ENCODE measurements at places on chromosomes 16 and 17.

- peak; percentile 74 for DNase-seq
Observed at GRCh38 chr17:5419959-5420653, at the start of gene RPAIN. Gene RPAIN, plus strand, starts transcription at chr17:5420182. Its CDS starts 29 bp downstream, at chr17:5420211.

DNA sequence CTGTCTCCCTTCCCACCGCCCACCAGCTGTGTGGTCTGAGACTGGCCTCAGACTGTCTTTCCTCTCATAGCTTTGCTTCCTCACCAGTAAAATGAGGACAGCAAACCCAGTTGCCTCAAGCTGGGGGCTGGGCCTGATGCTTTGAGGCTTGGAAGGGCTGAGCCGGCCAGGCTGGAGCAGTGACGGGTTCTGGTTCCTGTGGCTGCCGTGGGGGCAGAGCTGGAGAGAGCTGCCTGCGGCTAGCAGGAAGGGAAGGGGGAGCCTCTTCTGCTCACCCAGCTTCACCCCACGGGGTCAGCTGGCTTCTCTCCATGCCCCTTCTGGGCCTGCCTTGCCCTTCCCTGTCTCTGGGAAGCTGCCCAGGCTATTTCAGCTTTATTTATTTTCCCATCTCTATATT lies 23.7 kb downstream of the LASP1 start:
- no peak for DNase-seq

- no peak for DNase-seq
Observed at GRCh38 chr17:260031-260791, 78.8 kb upstream of the DOC2B start.

- DNase-seq: no peak
Observed at GRCh38 chr16:54462151-54462651, 175.6 kb upstream of the IRX3 start.

DNA sequence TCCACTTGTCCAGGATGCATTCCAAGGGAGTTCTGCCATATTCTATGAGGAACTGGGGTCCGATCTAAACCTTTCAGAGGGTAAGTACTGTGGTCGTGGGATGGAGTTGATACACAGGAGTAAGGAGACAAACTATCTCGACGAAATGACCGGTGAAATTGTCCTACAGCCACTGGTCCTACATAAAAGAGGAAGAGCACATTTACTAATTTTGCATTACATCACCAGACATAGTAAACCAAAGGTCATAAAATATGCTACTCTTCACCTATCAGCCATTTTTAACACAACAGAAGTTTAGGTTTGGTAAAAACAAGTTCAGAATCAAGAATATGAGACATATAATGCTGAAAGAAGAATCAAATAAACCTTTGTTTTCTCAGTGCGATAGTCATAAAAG lies 8.1 kb downstream of the HSF5 start:
- no peak for DNase-seq

GRCh38 chr17:65362826-65363225 lies 198.6 kb downstream of the AXIN2 start:
- no peak for DNase-seq

- DNase-seq: no peak
Observed at GRCh38 chr17:19260958-19261357, 23.8 kb downstream of the EPN2 start.

- no peak for DNase-seq
Observed at GRCh38 chr16:63461248-63461841, 1425.1 kb upstream of the CDH8 start.

DNA sequence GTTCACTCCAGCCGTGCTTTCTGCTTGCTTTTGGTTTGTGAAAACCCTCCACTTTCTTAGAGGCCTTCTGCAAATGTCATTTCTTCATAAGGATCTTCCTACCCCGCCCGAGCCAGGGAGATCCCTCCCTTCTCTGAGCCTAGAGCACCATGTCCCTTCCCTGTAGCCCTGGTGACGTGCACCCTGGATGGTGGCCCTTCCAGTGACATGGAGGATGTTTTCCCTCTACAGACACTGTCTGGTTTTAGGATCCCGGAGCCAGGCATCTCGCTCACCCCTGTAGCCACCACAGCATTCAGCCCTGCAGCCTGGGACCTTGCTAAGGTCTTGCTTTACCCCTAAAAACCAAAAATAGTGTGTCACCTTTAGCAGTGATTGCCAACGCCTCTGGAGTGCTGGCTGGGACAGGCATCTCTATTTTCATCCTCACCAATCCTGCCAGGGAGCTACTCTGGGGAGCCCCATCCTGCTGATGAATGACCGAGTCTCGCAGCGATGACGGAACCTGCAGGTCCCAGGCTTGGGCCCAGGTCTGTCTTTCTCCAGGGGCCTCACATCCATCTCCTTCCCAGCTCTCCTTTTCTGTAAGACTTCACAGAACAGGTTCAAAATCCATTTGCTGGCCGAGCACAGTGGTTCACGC lies 394.1 kb upstream of the TNRC6C start:
- no peak for DNase-seq

GRCh38 chr17:30116345-30116660 lies 313 bp upstream of the NSRP1 start:
- DNase-seq: no peak

DNA sequence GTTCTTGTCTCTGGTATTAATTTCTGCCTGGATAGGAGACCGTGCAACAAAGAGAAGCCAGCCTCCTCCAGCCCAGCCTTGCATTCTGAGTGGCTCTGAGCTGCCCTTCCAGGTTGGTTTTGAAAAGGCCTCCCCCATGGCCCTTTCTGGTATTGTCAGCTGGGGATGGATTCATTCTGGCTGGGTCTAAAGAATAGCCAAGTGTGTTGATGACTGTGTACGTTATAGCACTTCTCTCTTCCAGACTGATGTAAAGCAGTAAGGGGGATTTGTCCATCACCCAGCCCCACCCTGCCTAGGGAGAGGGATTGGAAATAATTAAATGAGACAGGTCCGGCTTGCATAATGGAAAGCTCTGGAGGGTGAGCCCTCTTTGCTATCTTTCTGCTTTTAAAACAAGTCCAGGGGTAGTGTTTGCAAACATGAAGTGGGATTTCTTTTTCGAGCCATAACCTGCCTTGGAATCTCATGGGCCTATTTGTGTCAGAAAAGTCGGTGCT lies 146.4 kb downstream of the MSI2 start:
- DNase-seq: no peak

DNA sequence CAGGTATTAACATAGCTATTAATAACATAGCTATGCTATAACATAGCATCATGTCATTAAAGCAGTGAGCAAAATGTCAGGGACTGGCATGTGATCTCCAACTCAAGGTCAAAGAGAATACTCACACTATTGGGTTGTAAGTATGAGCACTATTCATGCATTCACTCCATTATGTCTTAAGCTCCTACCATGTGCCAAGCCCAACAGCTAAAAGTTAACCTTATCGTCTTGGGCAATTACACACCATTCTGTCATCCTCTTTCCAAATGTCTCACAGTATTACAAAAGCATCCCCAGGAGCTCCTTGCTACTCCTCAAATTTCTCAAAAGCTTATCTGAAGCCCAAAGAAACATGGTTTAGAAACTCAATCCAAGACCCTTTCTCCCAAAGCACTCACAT lies 22.0 kb upstream of the NOG start:
- no peak for DNase-seq

DNA sequence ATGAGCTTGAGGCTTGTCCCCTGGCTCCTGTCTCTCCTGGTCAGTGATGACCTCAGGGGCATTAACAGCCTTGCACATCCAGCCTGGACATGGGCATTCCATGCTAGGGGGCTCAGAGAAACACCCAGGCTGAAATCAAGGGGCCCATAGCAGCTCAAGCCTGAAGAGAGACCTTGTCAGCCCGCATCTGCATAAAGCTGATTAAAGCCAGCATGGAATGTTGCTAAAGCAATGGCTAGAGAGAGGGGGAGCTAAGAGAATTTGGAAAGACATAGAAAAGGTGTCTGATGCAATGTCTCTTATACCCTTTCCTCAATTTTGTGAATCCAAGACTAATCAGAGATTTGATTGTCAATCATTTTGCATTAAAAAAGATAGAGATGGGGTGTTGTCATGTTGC lies 51.4 kb upstream of the WSCD1 start:
- DNase-seq: no peak

- no peak for DNase-seq
Observed at GRCh38 chr16:59341368-59341767, 607.3 kb upstream of the GOT2 start.

DNA sequence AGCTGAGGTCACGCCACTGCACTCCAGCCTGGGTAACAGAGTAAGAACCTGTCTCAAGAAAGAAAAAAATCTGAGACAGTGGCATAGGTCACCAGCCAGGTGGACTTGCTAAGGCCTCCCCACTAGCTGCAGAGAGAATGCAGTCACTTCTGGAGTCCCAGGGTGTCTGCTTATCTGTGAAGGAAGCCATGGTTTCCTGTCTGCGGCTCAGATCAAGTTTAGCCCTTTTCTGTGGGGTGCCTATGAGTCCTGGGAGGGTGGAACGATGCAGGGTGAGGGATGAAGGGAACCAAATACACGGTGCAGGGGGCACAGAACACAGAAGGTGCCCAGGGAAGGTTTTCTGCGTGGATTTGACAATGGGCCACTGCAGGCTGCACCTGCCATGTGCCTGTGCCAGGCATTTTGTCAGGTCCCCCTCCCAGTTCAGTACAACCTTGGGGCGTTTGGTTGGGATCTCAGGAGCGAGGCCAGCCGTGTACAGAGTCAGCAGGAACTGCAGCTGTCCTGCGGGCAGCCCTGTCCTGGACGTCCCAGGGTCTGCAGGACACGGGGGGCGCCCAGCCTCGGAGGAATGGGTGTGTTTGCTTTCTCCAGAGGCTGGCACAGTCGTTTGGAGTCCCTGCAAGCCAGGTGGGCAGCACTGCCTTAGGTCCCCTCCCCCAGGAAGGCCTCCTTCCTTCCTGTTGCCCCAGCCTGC lies 41.8 kb downstream of the RAB11FIP4 start:
- DNase-seq: no peak

DNA sequence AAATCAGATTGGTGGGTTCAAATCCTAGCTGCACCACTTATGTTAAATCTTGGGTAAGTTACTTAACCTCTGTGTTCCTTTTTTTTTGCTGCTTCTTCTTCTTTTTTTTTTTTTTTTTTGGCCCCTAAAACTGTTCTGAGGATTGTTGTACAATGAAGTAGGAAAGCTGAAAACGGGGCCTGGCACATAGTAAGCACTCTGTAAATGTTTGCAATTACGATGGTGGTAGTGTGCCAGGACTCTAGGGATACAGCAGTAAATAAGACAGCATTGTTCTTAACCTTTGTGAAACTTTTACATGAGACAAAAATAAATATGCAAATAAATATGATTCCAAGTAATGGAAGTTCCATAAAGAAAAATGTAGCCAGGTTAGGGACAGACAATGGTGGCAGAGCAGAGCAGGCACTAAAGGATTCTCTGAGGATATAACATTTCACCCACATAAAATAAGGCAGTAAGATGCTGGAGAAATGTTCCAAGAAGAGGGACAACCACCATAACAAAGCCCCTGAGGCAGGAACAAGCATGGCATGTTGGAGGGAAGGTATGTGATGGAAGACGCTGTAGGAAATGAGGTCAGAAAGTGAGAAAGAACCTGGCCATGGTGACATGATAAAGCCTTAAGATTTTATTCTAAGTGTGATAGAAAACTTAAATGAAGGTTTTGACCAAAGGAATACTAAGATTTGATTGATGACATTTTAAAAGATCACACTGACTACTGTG lies 127.3 kb downstream of the NLK start:
- no peak for DNase-seq

GRCh38 chr17:77315010-77315409 lies 174.2 kb downstream of the SEC14L1 start:
- DNase-seq: no peak

DNA sequence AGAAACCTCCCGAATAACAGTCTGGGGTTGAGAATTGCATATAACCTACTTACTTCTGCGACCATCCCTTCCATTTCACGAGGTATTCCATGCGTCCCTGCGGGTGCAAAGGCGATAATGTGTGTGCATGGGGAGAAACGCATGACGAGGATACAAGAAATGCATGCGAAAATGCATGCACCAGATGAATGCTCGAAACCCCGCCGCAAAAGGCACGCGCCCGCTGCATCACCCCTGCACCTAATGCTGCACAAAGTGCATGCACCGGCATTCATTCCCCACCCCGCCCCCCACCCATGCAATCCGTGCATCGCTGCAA lies 474 bp downstream of the CBX8 start:
- no peak for DNase-seq

DNA sequence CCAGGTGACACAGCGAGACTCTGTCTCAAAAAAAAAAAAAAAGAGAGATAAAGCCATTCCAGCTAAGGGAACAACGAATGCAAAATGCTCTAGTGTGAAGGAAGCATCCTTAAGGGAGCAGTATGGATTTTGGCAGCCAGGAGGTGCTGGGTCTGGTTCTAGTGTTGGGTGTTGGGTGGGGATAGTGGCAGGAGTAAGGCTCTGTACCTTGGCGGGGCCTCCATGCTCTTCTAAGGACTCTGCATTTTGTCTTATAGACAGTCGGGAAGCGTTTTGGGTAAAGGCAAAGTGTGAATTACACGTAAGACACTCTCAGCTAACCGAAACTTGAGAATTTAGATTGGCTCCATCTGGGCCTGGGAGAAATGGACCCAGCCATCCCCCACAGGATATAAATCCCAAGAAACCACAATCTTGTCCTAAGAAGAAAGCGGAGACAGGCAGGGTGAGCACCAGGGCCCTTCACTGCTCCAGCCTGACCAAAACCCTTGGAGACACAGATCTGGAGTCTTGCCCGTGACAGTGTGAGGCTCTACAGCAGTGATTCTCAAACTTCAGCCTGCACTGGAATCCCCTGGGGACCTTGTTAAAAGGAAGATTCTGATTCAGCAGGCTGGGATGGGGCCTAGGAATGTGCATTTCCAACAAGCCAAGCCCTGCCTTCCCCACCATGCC lies 33.1 kb upstream of the PHB1 start:
- no peak for DNase-seq

DNA sequence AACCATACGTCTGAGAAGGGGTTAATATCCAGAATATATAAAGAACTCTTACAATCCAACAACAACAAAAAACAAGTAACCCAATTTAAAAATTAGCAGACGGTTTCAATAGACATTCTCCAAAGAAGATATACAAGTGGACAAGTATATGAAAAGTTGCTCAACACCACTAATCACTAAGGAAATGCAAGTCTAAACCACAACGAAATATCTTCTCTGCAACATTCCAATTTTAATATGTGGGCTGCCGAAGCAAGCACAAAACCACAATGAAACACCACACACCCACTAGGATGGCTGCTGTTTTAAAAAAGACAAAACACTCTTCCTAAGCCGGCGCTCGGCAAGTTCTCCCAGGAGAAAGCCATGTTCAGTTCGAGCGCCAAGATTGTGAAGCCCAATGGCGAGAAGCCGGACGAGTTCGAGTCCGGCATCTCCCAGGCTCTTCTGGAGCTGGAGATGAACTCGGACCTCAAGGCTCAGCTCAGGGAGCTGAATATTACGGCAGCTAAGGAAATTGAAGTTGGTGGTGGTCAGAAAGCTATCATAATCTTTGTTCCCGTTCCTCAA lies 5.9 kb upstream of the SLC13A2 start:
- DNase-seq: no peak

- no peak for DNase-seq
Observed at GRCh38 chr16:12646490-12647274, 157.0 kb downstream of the CPPED1 start.

GRCh38 chr16:11309895-11310633 lies 28.9 kb upstream of the PRM1 start:
- no peak for DNase-seq
